Fibroblast of the aortic adventitia (primary cell): ENCODE measurements at places on chromosomes 7 and 10. TPM values are rescaled to one million over a fixed set of nuclear protein-coding genes. Genes with fewer than 3 reads are reported as not detected.

DNA sequence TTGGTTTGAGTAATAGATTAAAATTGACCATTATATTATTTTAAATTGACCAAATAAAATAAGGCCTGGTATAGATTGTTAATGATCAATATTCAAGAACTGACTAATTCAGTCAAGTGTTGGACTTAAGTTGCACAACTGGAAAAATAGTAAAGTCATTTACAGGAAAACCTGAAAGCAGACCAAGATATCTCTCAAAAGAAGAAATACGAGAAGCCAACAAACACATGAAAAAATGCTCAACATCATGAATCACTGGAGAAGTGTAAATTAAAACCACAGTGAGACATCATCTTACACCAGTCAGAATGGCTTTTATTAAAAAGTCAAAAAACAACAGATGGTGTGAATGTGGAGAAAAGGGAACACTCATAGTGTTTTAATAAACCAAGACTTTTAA lies 80.4 kb upstream of the MALRD1 start:
- peak; percentile 5 for DNase-seq

GRCh38 chr7:92636018-92636560 lies 45.9 kb upstream of the FAM133B start:
- no peak for DNase-seq

DNA sequence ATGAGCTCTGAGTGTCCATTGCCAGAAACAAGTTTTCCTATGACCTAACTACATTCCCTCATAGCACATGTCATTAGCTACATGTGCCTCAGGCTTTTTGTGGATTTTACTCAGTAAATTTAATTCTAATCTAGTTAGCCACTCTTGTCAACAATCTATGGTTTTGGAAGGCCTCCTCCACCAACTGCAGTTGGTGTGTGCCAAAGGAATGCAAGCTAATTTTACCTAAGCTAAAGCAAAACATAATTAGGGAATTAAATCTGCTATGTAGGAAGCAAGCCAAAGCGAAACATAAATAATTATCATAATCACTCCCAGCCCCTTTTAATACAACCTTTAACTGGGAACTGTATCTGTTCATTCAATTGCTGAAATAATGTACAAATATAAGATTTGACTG lies 3.5 kb upstream of the CTTNBP2 start:
- DNase-seq: no peak

DNA sequence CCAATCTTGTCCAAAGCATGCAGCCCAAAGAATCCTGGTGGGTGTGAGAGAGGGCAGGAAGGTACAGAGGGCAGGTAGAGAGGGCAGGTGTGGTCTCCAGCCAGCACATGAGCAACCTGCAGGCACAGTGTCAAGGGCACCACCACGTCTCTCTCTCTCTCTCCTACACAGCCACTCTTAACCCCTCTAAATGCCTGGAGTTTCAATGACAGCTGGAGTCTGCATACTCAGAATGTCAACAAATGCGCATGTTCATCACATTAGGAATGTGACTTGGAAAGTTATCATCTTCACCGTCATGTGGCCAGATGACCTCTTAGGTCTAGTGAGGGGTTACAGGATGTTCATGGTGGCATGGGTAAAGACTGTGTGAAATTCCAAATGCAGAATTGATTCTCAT lies 456.8 kb downstream of the SORCS1 start:
- DNase-seq: no peak

ABCB8 gene
- 18.1 and 30.9 TPM in 2 replicates for total RNA-seq

GRCh38 chr7:113873554-113874151 lies 45.2 kb downstream of the PPP1R3A start:
- DNase-seq: no peak

AZGP1 gene
- total RNA-seq: not detected in 2 replicates

CEP55 gene
- total RNA-seq: 2.7 and 36.9 TPM in 2 replicates

- no peak for DNase-seq
Measured at GRCh38 chr7:138564365-138564764, 104.3 kb downstream of the TRIM24 start.

PCLO gene
- 0.36 TPM in 1 of 2 replicates, not detected in the other for total RNA-seq

MUC3A gene
- 0.16 TPM in 1 of 2 replicates, not detected in the other for total RNA-seq

DNA sequence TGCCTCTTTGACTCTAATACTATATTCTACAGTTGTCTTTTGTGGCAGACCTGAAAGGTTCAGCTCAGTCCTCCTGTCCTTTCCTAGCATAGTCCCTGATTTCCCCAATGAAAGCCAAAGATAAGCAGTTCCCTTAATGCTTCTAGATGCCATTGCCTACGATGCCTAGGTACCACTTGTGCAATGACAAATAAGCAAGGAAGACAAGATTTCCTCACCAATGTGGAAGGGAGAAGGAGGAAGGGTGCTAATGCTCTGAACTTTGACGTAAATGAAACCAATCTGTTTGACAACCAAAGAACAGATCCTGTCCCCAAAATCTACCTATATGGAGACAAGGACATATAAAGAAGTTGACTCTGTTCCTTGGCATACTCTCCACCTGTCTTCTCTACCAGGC lies 393.3 kb downstream of the KCNMA1 start:
- DNase-seq: no peak

DNA sequence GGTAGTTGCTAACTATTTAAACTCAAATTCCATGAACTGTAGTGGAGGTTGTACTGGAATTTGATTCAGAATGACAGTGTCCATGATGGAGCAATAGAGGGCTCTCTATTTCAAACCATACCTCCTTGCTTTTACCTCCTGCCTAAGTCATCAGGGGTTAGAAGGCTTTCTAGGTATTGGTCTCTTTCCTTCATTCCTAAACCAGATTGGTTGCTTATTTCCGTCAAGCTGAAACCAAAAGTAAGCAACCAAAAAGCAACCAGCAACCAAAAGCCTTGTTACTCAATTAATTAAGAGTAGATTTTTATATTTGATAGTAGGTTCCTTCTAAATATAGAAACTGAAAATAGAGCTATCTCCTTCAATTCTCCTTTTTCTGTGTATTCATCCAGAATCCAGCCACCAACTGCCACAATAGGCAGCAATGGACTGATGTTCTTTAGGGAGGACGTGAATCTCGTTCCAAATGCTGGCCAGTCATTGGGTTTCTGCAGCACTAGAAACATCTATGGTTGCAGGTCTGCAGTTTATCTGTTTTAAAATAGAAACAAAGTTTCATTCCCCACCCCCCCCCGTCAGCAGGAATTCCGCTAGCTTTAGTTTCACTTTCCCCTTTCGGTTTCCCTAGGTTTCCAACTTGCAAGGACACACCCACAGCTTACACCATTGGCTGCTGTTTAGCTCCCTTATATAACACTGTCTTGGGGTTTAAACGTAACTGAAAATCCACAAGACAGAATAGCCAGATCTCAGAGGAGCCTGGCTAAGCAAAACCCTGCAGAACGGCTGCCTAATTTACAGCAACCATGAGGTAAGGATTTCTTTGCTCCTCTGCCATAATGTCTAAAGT lies at the start of gene IFIT1:
TSS of gene IFIT1 (plus strand) at position 717 of the 850 bp plus-strand sequence. CDS start at position 807, 90 bp downstream.
- DNase-seq: peak; percentile 98

- DNase-seq: no peak
Measured at GRCh38 chr7:27997188-27997707, 183.3 kb downstream of the JAZF1 start.

DNA sequence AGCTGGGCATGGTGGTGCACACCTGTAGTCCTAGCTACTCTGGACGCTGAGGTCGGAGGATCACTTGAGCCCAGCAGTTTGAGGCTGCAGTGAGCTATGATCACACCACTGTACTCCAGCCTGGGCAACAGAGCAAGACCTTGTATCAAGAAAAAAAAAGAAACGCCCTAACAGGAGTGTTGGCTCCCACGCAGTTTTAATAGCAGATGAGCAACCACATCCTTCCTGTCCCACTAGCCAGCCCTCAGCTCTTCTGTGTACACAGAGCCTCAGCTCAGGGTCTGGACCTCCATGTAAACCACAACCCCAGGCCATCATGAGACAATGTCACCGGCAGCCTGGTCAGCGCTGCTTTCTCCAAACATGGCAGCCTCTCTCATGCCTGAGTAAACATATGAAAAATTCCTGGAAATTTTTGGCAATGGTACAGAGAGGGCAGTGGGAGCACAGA lies 108.2 kb downstream of the PIP4K2A start:
- no peak for DNase-seq

DNA sequence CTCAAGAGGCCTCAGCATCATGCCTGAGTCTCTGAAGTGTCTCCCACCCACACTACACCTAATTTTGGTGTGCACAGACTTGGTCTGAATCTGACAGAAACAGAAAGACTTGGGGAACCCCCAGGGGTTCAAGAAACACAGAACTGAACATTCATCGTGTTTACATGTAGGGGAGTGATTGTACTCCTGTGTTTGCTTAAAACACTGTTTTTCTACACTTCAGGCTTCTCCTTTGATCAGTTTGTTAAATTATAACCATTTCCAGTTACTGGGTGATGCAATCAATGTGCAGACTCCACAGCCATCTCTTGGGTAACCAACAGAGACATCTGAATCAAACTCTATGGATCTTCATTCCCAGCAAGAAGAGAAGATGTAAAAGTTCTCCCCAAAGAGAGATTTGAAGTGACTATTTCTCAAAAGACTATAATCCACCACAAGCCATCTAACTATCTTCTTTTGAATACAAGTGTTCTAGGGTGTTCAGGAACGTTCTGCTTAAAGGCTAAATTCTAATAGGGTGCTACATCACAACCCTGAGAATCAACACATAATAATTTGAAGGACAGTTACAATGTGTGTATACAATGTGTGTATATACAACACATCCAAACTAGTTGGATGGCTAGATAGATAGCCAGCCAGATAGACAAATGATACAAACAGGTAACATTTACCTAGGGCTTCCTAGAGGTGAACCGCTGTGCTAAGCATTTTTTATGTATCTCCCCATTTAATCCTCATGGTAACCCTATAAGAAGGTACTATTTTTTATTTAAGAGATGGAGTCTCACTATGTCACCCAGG lies 34.2 kb downstream of the DNAJC12 start:
- DNase-seq: no peak

DNA sequence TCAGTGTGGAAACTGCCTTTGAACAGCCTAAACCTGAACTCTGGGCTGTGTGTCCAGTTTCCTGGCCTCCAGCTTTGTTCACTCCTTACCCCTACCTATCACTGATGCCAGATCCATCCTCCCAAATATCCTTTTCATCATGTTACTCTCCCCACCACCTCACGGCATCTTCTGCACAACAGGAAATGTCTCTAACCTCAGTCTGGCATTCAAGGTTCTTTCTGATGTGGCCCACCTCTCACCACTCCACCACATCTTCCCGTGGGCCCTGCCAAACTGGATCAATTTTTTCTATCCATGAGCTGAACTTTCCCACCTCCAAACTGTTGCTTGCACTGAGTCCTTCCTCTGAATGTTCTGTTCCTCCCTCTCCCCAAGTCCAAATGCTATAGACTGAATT lies 35.8 kb upstream of the MAP3K8 start:
- no peak for DNase-seq

HOXA1 gene
- 0.72 TPM in 1 of 2 replicates, not detected in the other for total RNA-seq

TMEM196 gene
- total RNA-seq: not detected in 2 replicates

DNA sequence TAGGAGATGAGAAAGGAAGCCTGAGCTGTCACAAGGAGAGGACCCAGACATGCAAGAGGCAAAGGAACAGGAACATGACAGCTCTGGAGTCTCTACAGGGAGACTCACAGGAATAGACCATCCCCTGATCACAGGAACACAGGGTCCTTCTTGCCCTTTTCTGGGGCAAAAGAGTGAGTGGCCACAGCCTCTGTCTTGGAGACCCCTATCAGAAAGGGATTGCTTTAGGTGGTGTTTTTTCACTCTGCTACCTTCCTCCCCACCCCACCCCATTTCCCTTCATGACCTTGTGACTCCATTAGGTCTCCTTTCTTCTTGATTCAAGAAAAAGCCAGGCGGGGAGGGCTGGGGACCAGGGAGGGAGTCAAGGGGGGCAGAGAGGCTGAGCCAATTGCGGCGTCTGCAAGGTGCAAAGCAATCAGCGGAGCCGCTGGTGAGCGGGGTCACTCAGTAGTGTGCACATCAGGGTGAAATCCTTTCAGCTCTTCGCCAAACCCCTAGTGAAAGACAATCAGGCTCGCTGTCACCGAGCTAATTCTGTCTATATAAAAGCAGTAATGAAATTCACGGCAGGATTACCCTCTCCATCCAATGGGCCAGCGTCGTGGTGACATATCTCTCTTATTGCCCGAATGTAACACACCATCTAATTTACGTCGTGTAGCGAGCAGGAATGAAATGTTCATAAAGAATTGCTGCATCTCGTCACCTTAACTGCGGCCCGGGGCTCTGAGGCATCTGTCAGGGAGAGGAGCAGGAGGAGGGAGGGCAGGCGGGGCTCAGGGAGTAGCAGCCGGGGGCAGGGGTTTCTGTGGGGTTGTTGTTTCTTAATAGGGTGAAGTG lies 31.5 kb upstream of the BTRC start:
- DNase-seq: no peak

LDB3 gene
- total RNA-seq: under 0.01 TPM in 1 of 2 replicates, not detected in the other

DNA sequence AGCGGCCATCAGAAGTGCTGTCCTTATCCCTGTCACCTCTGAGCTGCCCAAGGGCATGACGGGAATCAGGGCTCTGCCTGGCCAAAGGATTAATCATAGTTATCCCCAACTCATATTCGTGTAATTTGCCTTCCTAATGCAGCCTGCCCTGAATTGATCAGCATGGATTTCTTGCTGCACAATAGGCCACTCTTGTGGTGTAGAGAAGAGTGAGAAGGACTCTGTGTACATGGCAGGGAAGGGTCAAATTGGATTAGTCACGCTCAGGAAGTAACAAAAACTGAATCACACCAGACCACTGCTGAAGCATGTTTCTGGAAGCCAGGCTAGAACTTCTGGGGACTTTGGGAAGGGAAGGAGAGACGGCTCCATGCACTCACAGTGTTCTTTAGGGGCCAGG lies 227.0 kb downstream of the BUB3 start:
- DNase-seq: peak; percentile 15

GRCh38 chr7:95886501-95887090 lies 114.2 kb downstream of the DYNC1I1 start:
- DNase-seq: no peak

DNA sequence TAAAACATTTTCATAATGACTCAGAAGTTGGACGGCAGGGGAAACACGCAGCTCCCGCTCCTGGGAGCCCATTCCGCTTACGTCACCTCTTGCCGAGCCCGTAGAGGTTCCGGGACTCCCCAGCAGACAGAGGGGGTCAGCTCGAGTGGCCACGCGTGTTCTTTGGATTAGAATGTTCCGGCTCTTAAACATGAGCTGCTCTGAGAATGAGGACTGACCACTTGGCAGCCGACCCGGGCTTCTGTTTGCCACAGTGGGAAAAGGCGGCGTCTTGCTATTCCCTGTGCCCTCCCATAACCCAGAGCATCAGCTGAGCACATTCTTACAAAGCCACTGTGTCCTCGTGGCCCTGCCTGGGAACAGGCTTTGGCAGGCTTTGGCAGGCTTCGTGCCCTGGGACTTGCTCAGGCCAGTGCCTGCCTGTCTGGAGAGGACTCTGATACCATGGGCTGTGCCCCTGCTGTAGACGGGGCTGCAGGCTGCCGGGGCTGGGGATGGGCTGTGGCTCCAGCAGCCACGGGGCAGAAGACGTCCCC lies 40.1 kb downstream of the PFKP start:
- DNase-seq: peak; percentile 99

FLNC gene
- 43.7 and 193 TPM in 2 replicates for total RNA-seq

EFCAB10 gene
- total RNA-seq: not detected in 2 replicates
